ENCODE measurements at places on chromosomes 3 and 15.
A peak's percentile ranks its signal among the peaks of the same experiment; 100 is the strongest.

GRCh38 chr3:128969993-128970739 is 23.7 kb downstream of the CFAP92 start:
- peak; percentile 25 for DNase-seq

GRCh38 chr3:50325113-50325480 is 2.6 kb upstream of the HYAL2 start:
- DNase-seq = no peak

- no peak for DNase-seq
Observed at GRCh38 chr15:57517030-57517671, 74.6 kb upstream of the MYZAP start.

DNA sequence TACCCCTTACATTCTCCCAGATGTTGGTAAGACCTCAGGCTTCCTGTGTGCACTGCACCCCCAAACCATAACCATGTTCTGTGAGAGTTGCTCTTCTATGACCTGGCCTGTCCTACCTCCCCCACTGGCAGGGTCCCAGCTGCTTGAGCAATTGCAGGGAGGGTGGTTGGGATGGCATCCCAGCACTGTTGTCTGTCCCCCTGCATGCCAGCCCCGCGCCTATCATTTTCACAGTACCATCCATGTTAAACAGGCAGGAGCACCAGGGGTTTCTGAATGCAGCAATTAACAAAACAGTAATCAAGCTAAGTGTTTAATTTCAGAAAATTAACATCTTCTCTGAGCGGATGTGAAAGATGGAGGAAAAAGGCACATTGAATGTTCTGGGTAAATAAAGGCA is 345.5 kb downstream of the EPHB1 start:
- no peak for DNase-seq

- no peak for DNase-seq
Observed at GRCh38 chr3:177193688-177194268, 3.5 kb downstream of the TBL1XR1 start.

DNA sequence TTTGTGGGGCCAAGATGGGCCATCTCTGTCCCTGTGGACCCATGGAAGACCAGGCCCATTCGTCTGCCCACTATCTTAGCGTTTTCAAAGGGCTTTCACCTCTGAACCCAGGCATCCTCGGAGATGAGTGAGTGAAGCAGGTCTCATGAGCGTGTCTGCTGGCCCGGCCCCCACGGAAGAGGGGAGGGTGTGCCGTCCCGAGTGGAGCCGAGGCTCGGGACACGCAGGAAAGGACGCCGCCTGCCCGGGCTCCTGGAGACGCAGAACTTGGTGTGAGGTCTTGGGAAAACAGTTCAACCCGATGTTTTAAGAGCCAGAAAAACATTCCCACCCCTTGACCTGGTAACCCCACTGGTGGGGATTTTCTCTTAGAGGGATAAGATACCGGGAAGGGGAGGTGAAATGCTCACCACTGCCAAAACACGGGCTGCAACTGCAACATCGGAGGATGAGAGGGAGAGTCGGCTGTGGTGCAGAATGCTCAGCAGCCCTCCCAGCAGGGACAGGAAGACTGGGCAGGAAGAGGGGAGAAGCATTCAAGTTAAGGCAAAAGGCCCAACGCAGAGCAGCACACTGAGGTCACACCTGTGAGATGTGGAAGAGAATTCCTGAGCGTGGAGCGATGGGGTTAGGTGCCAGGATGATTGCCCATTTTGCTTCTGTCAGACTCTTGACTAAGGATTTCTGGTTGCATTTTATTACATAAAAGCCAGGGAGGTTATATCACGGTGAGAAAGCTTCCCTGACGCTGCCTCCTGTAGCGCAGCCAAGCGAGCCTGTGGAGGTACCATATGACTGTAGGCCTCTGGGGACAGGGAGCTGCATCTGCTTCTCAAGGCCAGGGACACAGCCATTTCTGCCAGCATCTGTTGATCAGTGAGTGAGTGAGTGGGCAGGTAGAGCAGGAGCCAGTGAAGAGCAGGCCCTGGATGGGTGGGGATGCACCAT is 14.1 kb upstream of the STAB1 start:
- no peak for DNase-seq

DNA sequence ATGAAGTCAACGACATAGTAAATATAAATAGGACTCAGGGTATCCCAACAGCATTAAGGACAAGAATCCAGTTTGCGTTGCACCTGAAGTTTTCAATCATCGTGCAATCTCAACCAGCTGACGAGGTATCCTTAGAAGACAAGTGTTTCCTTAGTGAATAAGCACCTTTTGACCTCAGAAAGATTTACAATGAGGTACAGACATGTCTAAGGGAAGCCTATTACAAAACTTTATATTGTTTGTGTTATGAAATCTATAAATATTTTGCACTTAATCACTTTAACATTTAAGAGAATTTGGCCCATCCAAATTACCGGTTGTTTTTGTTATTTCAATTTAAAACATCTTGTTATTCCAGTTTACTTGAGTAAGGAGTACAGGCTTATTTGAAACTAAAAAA is 64.9 kb upstream of the PRICKLE2 start:
- DNase-seq = no peak

DNA sequence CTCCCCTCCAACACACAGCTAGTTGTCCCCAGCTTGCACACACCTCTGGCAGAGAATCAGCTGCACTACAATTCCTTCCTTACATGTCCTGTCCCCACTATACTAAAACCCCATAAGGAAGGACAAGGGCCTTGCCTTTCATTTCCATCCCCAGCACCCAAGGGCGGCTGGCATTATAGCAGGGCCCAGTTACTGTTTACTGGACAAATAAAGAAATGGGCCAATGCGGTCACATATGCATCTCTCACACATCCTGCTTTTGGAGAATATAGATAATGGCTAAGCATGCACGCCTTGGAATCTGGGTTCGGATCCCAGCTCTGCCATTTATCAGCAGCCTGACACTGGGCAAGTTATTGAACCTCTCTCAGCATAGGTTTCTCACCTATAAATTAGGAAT is 99.1 kb downstream of the DAPK2 start:
- DNase-seq = no peak

DNA sequence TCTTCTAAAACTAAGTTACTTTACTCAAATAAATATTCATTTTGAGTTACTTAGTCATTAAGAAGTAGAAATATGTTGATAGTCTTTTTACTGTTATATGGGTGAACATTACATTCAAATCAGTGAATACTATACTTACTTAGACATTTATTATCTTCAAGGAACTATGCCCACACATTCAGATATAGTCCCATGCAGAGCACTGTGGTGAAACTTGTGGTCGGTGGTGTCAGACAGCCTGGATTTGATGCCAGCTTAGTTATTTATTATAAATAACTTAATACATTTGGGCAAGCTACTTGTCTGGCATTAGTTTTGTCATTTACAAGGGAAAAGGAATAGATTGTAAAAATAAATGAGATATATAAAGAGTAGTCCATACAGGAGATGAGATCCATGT is 149.5 kb downstream of the RAP2B start:
- DNase-seq = no peak

DNA sequence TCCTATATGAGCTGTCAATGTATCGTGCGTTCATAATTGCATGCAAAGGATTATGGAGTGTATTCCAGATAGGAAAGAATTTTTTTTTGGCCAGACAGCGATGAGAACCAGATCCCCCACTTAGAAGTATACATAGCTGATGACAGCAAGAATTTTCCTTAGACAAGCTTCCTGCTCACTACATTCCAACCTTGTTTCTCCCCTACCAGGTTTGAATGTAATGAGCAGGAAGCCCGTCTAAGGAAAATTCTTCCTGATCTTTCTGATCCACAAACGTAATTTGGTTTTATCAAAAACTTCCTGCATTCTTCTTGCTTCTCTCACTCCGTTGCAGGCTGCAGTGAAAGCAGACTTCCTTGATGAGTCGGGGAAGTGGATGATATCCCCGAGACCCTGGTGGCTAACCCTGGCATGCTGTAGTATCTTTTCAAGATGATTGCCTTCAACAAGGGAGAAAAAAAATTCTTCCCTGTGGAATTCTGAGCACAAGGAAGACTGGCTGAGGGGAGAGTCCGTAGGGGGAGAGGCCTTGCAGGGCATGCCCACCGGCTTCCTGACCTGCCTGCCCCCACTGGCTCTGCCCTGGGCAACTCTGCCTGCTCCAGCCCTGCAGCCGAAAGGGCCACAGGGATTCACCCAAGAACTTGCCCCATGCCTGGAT is 243.1 kb downstream of the TLE3 start:
- DNase-seq = no peak

DNA sequence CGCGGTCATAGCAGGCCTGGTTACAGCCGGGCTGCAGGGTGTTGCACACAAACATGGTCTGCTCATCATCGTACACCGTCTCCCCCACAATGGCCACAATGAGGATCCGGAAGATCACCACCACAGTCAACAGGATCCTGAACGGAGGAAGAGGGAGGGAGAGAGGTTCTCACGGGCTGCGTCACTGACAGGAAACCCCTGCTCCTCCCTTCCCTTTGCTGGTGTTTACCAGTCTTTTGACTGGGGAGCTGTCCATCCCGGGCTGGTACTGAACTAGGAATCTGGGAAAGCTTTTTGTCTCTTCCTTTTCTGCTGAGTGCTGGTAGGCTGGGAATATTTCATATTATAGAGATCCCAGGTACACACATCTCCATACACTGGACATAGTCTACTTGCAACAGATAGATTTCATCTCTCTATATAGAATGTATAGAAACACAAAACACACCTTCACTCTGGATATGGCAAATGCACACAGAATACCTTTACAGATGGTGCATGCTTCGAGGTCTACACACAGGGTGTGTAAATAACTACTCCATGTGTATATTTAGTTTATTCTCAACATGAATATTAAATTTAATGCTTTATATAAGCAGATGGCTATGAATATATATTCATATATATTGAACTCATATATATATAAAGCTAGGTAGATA is 1.4 kb downstream of the GJD2 start:
- no peak for DNase-seq

- no peak for DNase-seq
Observed at GRCh38 chr3:88147261-88147660, 2.5 kb upstream of the C3orf38 start.

DNA sequence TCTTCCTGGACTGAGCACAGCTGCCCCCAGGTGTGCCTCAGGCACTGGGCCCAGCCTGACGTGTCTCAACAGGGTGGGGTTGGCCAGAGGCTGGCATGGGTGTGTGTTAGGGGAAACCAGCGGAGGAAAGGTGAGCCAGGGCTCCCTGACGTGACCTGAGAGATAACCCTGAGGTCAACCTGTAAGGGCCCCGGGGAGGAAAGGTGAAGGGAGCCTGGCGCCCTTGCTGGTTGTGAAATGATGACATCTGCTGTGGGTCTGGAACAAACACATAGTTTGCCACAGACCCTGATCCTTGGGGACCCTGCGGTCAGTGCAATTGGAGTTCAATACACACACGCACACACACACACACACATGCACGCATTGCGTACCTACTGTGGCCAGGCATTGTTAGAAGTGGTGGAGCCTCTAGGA is 100.2 kb upstream of the TLE3 start:
- DNase-seq = no peak
